ENCODE measurements at places on chromosomes 12 and 14. TPM values are rescaled to one million over a fixed set of nuclear protein-coding genes. Genes with fewer than 3 reads are reported as not detected.

The GARIN6 gene
- not detected for total RNA-seq

GRCh38 chr12:112029301-112029700, 16.1 kb downstream of the ERP29 start:
- no peak overlapping the region for H3K4me3 ChIP-seq
- peaks cover 47% of the 10 kb centered on the region for H3K36me3 ChIP-seq
- DNase-seq, result no peak
- peaks cover 5% of the 10 kb centered on the region for H3K4me1 ChIP-seq
- no peaks in the 10 kb centered on the region for H3K27me3 ChIP-seq

DNA sequence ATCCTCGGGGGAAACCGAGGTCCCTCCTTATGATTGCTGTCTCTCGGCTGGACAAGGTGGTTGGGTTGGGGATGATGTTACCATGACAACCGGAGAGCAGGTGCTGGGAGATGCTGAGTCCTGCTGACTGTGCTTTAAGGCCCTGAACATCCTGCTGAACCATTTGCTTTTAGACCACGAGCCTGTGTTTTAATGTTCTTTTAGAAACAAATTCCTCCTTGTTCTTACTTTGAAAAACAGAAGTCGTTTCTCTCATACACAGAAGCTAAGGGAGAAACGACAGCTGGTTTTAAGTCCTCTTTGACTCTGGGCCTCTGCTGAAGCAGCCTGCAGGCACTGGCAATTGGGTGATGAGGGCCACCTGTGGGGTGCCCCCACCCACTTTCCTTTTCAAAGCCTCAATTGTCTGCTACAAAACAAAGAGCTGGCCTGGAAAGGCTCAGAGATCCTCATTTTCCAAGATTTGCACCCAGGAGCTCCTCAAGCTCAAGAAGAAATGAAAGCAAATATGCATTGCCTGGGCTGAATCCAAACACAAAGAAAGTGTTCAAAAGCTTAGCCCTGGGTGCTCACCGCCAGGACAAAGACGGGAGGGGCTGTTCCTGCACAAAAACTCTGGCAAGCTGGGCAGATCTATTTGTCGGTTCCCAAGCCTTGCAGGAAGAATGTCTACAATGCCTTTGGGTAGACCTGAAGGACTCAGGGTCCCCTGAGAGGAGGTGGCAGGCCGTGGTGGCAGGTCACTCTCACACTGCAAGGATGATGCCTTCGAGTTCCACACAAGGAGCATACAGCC, 90.0 kb upstream of the CLMN start:
- peaks cover 32% of the 10 kb centered on the region for H3K4me1 ChIP-seq
- H3K27ac ChIP-seq, result peak overlapping the region; percentile 60
- peaks cover 38% of the 10 kb centered on the region for H3K36me3 ChIP-seq
- no peak overlapping the region for H3K4me3 ChIP-seq
- no peaks in the 10 kb centered on the region for H3K27me3 ChIP-seq

GRCh38 chr14:63192085-63192484, 12.2 kb upstream of the RHOJ start:
- H3K27ac ChIP-seq, result no peak overlapping the region
- peaks cover 17% of the 10 kb centered on the region for H3K4me1 ChIP-seq
- H3K36me3 ChIP-seq, result no peaks in the 10 kb centered on the region
- no peak overlapping the region for H3K4me3 ChIP-seq
- DNase-seq, result no peak

The IAPP gene
- not detected for total RNA-seq

- H3K36me3 ChIP-seq, result no peaks in the 10 kb centered on the region
- H3K27ac ChIP-seq, result no peak overlapping the region
- DNase-seq, result no peak
- no peak overlapping the region for H3K4me3 ChIP-seq
Observed at GRCh38 chr12:62977418-62977817, 42.5 kb upstream of the PPM1H start.

- no peak for DNase-seq
- H3K4me1 ChIP-seq, result no peaks in the 10 kb centered on the region
- no peak within 1 kb of the TSS for H3K4me3 ChIP-seq
- no peaks in the 10 kb centered on the region for H3K36me3 ChIP-seq
- H3K27me3 ChIP-seq, result no peaks in the 10 kb centered on the region
- H3K27ac ChIP-seq, result no peak within 1 kb of the TSS
Observed at GRCh38 chr12:8455727-8456360, at the start of gene CLEC6A. CLEC6A (plus strand) TSS chr12:8455962; CDS start chr12:8456112, 150 bp downstream.

The SLC17A8 gene
- total RNA-seq, result not detected

- H3K4me1 ChIP-seq, result peaks cover 2% of the 10 kb centered on the region
- no peak overlapping the region for H3K27ac ChIP-seq
- no peaks in the 10 kb centered on the region for H3K27me3 ChIP-seq
- no peak for DNase-seq
- H3K36me3 ChIP-seq, result no peaks in the 10 kb centered on the region
Observed at GRCh38 chr14:84804468-84804867, 725.5 kb upstream of the FLRT2 start.

The KRT74 gene
- total RNA-seq, result not detected

The KRT82 gene
- total RNA-seq, result not detected

DNA sequence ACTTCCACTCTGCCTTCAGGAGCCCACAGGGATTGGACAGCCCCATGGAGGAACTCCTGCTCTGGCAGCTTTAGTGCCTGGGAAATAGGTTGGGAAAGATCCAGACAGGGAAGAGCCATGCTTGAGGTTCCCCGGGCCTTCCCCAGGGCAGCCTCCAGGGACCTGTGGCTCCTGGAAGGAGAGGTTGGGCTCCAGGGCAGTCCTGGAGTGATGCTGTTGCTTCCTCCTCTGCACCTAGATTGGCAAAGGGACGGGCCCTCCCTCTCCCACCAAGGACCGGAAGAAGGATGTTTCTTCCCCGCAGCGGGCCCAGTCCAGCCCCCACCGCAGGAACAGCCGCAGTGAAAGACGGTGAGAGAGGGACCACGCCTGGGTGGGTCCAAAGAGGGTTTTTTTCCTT, 16.5 kb downstream of the VASH1 start:
- peaks cover 3% of the 10 kb centered on the region for H3K36me3 ChIP-seq
- DNase-seq, result no peak
- H3K27me3 ChIP-seq, result no peaks in the 10 kb centered on the region
- H3K4me1 ChIP-seq, result peaks cover 21% of the 10 kb centered on the region

DNA sequence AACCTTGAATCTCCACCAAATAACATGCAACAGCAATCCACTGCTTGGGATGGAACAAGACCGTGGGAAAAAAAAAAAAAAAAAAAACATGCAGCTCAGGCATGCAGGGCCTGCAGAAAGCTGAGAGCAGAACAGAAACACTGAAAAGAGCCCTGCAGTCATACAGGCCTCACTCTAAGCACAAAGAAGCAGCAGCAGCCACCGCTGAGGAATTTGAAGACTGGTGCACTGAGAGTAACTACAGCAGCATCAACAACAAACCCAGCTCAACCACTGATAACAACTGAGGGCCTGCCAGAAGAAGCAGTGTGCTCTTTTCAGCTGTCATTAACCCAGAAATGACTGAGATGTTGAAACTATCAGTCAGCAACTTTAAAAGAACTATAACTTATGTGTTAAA, 354.7 kb upstream of the TMTC1 start:
- peak overlapping the region; percentile 11 for H3K27ac ChIP-seq
- peaks cover 28% of the 10 kb centered on the region for H3K4me1 ChIP-seq
- no peaks in the 10 kb centered on the region for H3K36me3 ChIP-seq

DNA sequence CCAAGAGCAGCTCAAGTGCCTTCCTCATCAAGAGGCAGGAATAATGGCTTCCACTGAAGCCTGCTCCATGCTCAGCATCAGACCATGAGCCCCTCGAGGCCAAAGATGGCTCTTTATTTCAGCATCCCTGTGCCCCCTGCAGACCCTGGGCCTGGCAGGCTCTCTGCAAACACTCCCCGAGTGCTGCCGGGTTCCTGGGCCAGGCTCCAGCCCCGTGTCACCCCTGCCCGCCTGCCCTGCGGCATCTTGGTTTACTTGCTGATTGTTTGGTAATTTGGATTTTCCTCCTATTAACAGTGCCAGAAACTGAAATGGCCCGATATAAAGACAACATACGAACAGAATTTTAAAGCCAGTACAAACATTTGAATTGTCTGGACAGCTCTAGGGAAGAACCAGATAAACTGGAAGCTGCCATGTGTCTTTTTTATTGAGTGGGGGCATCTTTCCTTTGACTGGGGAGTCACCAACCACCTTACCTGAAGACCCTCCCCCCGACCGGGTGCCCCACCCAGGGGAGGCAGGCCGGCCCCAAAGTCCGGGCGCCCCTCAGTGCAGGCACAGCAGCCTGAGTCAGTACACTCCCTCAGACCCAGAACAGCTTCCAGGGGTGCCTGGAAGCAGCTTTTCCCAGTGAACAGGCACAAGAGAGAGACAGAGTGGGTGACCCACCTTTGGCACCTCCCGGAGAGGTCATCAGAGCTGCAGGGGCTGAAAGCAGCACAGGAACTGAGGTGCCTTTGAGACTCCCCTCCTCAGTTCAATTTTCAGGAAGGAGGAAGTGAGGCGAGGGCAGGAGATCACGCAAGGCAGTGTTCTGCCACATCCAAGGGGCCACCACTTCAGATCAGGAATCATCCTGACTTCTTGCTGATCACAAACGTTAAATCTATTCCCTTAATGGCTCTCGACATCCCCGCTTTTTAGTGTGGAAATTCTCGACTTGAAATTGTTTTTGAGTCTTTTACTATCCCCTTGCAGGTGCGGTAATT, 30.6 kb downstream of the ITPK1 start:
- no peak for DNase-seq
- H3K27ac ChIP-seq, result no peak overlapping the region
- no peaks in the 10 kb centered on the region for H3K36me3 ChIP-seq

DNA sequence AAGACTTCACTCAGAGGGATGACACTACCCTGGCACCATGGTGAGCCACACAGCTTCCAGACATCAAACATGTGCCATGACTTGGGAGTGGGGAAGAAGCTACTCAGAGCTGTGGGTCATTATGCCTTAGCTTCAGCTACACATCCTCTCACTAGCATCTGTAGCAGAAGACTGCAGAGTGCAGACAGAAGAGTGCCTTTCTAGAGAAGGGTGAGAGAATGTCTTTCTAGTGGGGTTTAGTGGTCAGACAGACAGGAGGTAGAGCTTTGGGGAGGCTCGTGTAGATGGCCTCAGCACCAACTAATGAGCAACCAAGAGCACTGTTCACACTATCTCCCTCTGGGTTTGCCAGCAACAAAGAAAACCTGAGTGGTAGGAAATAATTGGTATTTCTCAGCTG, 4.9 kb upstream of the B4GALNT3 start:
- peaks cover 5% of the 10 kb centered on the region for H3K4me1 ChIP-seq
- no peaks in the 10 kb centered on the region for H3K36me3 ChIP-seq
- no peak overlapping the region for H3K27ac ChIP-seq

- H3K4me1 ChIP-seq, result peaks cover 9% of the 10 kb centered on the region
- H3K4me3 ChIP-seq, result no peak overlapping the region
- no peaks in the 10 kb centered on the region for H3K36me3 ChIP-seq
- no peak for DNase-seq
Observed at GRCh38 chr12:18363321-18363720, 102.0 kb downstream of the PIK3C2G start.

The CFL2 gene
- total RNA-seq, result 47.0 TPM

The APOF gene
- total RNA-seq, result not detected

The SOAT2 gene
- not detected for total RNA-seq

DNA sequence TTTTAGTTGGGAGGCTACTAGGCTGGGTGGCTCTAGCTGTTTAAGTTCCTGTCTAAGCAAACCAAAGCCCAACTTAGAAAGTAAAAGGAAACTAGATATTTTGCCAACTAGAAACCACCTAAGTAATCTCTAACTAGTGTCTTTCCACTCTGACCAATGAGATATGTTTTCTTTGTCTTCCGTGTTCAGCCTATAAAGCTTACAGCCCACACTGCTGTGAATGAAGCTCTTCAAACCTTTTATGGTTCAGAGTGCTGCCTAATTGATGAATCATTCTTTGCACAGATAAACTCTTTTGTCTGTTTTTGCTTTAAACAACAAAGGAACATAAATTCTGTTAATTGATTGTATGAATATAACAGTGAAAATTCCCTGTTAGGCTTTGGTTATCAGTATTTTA, 66.1 kb downstream of the FUT8 start:
- no peak overlapping the region for H3K27ac ChIP-seq
- no peaks in the 10 kb centered on the region for H3K27me3 ChIP-seq
- DNase-seq, result no peak
- no peak overlapping the region for H3K4me3 ChIP-seq
- H3K4me1 ChIP-seq, result no peaks in the 10 kb centered on the region

DNA sequence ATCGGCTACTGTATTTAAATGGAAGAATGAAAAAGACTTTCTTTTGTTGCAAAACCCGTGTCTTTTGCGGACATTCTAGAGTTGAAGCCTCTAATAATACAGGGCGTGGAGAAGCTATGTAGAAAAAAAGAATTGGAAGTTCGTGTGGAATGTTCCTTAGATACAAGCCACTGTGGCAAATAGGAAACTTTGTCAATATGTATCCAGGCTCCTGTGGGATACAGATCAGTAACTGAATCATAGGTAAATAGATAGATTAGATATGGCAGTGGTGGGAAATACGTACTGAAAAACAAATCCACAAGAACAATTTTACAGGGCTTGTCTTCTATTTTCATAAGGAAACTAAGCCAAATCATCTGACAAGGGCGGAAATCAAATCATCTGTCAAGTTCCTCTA, 245.4 kb downstream of the EGLN3 start:
- no peak overlapping the region for H3K27ac ChIP-seq
- H3K27me3 ChIP-seq, result no peaks in the 10 kb centered on the region
- DNase-seq, result no peak
- H3K4me1 ChIP-seq, result peaks cover 10% of the 10 kb centered on the region
- no peak overlapping the region for H3K4me3 ChIP-seq

The AHNAK2 gene
- 183 TPM for total RNA-seq

The PCNX1 gene
- total RNA-seq, result 72.2 TPM

DNA sequence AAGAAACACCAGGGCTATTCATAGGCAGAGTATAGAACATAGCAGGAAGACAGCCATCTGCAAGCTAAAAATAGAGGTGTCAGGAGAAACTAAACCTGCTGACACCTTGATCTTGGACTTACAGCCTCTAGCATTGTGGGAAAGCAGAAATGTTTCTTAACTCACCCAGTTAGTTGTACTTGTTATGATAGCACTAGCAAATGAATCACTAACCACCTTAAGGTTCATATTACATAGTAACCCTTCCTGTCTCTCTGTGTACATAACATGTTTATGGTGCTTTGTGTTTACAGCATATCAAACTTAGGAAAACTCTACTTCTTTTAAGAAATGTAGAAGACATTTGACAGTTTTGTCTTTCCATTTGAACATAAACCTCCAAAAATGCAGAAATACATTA, 1031.3 kb downstream of the FSCB start:
- no peak for DNase-seq
- H3K27me3 ChIP-seq, result no peaks in the 10 kb centered on the region

The CRADD gene
- total RNA-seq, result 12.7 TPM
